NCI-H2029 treated with DMSO at 0.1 percent for 48 hours (cell line): ENCODE measurements at places on chromosomes 5 and 9.

- DNase-seq = no peak
Observed at GRCh38 chr5:39076757-39077728, 2.8 kb upstream of the RICTOR start.

DNA sequence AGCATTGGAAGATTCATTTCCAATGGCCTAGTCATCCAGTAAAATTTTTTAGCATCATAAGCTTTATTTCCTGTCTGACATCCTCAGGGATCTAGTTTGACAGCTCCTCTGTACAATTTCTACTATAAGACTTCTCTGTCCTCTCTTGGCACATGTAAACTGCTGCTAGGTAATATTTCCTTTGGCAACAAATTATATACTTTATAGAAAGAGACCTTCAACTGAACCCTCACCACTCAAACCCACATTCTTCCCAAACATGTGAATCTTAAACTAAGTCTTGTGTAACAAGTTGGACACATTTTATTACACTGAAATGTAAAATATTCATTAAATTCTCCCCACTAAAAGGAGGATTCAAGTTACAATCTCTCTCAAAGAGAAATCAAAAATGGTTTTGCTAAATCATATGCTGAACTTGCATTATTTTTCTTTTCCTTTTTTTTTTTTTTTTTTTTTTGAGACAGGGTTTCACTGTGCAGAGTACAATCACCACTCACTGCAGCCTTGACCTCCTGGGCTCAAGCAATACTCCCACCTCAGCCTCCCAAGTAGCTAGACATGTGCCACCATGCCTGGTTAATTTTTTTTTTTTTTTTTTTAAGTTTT, 36.9 kb downstream of the SCAI start:
- DNase-seq = no peak

DNA sequence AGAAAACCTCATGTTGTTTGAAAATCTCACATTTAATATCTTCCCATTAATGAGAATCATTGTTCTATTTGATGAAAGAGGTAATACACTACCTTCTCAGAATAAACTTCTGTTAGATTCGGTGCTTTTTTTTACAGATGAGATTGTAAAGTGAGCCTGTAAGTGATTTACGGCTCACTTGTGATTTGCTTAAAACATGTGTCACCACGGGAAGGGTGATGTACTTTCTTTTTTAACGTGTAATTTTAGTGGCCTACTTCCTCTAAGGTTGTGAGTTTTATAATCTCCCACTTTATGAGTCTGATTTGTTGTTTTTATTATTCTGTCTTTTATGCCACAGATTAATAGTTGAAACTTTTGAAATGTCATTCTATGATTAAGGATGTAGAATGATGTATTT, 15.9 kb downstream of the ANXA1 start:
- DNase-seq = no peak

- DNase-seq = no peak
Observed at GRCh38 chr9:108854094-108854493, 1.7 kb downstream of the ACTL7B start.

- DNase-seq = no peak
Observed at GRCh38 chr5:74355041-74355824, 285.3 kb downstream of the ENC1 start.

- DNase-seq = no peak
Observed at GRCh38 chr5:149415066-149415967, 36.2 kb upstream of the IL17B start.

- DNase-seq = no peak
Observed at GRCh38 chr5:93430673-93431199, 150.3 kb downstream of the NR2F1-AS1 start.

- DNase-seq = no peak
Observed at GRCh38 chr5:107306594-107306993, 364.1 kb downstream of the EFNA5 start.

DNA sequence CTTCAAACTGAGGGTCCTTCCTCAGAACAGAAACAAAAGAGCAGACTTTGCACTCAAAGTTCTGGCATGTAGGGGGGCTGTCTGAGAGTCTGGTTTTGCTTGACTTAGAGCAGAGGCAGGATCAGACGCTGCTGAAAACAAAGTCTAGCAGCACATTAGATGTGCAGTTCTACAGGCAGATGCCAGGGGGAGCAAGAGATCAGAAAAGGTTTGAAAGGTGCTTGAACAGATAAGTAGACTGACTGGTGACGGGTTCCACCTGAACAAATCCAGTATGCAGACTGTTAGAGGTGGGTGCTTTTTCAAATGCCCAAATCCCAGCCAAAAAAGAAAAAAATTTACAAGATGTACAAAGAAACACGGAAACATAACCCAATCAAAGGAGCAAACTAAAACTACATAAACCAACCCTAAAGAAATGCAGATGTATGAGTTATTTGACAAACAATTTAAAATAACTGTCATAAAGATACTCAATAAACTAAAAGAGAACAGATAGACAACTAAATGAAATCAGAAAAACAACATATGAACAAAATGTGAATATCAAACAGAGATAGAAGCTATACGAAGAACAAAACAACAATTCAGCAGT, 194.7 kb upstream of the FREM1 start:
- peak; percentile 20 for DNase-seq

- no peak for DNase-seq
Observed at GRCh38 chr5:126810596-126811380, 33.9 kb downstream of the LMNB1 start.

DNA sequence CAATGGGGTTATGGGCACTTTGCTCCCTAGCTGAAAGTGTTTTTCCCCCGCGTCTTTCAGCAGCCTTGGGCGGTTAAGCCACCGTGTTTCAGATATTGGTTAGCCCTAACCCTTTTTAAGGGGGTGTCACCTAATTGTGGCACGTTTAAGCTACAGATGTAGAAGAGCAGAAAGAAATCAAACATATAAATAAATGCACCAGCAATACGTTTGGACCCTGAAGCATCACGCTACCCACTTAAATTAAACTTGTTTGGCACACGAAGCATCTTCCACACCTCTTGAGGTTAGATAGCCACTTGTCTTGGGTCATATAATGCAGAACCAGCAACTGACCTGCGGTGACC, 768 bp downstream of the YTHDC2 start:
- DNase-seq = no peak

DNA sequence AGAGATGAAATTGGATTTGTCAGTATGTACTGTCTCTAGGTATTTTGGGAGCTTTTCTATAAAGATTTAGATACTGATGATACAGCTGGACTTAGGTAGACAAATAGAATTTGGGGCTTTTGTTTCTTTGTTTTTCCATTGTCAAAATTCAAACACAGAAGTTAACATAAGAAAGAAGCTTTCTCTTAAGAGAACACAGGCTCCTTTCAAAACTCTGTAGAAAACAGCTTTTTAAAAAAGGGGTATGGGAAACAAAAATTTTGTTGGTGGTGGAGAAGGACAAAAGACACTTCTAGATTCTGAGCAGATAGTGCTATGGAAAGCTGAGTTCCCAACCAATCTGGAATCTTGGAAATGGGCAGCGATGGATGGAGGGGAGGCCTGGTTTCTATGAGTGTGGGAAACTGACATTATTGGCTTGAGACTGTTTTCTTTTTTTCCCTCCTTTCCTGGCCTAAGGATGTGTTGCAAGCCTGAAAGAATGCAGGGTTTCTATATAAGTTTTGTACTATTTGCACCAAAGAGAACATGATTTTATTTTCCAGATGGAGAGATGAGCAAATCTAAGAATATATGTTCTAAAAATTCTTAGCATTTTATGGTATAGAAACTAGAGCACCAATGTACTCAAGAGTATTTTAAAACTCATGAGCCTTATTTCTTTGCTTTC, 240.0 kb downstream of the PRR16 start:
- no peak for DNase-seq

- DNase-seq = no peak
Observed at GRCh38 chr9:93702261-93702660, 125.9 kb downstream of the PHF2 start.

DNA sequence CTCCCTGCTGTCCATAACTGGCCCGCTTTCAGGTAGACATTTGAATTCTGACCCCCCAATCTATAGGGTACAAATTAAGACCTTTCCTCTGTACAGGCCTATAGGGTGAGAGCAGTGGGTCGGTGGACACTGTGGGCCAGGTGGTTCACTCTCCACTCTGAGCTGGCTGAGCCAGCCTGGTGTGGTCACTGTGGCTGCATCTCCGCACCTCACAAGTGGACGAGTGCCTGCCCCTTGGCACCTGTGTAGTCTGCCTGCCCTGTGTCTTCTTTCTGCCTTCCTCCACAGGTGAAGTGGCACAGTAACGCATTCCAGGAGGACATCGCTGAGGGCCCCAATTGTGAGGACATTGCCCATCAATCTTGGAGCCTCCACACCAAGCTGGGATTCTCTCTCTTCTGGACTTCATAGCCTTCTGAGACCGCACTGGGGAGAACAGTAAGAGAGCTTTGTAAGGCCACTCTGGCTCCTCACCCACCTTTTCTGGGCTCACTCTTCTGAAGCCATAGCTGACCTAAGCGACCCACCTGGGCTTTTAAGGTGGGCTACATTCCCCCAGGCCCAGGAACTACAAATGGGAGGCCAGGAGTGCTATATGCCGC, 33.5 kb upstream of the JADE2 start:
- no peak for DNase-seq

DNA sequence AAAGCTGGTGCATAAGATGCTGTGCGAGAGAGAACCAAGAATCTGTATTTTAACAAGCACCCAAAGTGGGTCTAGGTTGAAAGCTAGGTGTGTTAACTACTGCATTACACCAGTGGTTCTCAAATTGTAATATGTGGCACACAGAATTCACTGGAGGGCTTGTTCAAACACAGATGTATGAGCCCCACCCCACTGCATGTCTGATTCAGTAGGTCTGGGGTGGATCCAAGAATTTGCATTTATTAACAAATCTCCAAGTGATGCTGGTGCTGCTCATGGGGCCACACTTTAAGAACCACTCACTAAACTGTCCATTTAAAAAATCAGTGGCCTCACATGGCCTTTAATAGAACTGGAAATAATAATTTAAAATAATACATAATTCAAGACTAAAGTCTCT, 40.4 kb downstream of the LPAR1 start:
- no peak for DNase-seq

DNA sequence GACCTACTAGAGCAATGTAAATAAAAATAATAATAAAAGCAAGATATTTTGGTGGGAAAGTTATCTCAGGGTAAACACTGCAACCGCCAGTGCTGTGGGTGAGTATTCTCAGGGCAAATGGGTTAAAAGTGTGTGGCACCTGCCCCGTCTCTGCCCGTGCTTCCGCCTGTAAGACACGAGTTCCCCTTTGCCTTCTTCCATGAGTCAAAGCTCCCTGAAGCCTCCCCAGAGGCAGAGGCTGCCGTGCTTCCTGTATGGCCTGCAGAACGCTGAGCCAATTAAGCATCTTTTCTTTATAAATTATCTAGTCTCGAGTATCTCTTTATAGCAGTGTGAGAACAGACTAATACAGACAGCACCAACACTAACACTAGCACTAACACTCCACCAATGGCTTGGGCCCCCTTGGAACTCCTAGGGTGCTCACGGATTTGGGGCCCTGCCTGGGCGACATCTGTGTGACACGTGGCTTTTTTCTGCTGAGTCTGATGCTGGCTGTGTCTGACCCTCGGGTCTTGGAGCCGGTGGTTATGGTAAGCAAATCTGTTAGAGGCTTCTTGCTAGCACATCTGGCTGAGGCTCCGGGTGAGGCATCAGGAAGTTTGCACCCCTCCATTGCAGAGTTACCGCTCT, 10.6 kb downstream of the PLEKHG4B start:
- no peak for DNase-seq

- DNase-seq = no peak
Observed at GRCh38 chr5:51988634-51989033, 605.4 kb downstream of the ISL1 start.

GRCh38 chr5:24385070-24385469, 259.7 kb downstream of the CDH10 start:
- DNase-seq = no peak

- no peak for DNase-seq
Observed at GRCh38 chr5:67897431-67897830, 318.1 kb upstream of the PIK3R1 start.

- peak; percentile 56 for DNase-seq
Observed at GRCh38 chr9:31355965-31356364, 1028.5 kb upstream of the ACO1 start.

GRCh38 chr5:3364941-3365340, 230.7 kb upstream of the IRX1 start:
- no peak for DNase-seq

DNA sequence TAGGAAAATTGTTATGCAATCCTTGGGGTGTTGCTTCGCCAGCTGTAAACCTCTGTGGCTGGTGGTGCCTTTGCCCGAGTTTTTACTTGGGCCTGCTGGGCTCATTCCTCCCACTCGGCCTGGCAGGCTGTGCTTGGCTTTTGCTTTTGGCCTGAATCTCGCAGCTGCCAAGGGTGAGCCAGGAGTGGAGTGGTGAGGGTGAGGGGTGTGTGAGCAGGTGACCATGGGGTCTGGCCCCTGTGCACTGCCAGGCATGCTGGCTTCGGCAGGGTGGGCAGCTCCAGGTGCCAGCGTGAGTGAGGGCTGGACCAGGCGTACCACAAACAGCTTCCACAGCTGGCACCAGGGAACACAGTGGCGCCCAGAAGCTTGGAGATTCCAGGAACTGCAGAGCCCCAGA, 12.6 kb upstream of the DHFR start:
- no peak for DNase-seq

GRCh38 chr5:154356020-154356655, 89.7 kb upstream of the SAP30L start:
- no peak for DNase-seq

- DNase-seq = no peak
Observed at GRCh38 chr5:7868427-7868772, 431 bp downstream of the FASTKD3 start.

DNA sequence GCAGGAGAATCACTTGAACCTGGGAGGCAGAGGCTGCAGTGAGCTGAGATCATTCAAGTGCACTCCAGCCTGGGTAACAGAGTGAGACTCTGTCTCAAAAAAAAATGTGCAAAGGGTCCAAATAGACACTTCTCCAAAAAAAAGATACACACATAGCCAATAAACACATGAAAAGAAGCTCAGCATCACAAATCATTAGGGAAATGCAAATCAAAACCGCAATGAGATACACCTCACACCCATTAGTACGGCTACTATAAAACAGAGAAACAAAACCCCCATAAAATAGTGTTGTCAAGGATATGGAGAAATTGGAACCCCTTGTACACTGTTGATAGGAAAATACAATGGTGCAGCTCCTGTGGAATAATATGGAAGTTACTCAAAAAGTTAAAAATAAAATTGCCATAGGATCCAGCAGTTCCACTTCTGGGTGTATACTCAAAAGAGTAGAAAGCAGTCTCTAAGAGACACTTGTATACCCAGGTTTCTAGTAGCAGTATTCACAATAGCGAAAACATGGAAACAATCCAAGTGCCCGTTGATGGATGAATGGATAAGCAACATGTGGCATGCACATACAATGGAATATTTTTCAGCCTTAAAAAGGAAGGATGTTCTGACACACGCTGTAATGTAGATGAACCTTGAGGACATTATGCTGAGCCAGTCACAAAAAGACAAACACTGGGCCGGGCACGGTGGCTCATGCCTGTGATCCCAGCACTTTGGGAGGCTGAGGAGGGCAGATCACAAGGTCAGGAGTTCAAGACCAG, 57.2 kb upstream of the PPARGC1B start:
- peak; percentile 83 for DNase-seq

DNA sequence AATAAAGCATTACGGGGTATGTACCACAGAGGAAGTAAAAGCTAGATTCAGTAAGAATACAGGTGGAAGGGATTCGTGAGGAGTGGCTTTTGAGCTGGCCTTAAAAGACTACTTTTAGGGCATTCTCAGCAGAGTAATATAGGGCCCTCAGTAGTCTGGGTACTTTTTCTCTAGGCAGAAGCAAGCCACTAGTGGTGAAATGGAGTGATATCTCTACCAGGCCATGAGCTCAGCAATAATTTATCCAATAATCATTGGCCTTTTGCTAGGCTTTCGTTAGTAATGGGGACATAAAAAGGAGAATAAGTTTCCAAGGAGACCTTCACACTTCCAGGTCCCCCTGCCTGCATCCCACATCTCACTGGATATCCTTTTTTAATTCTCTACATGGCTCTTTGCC, 1.7 kb downstream of the POLR3G start:
- no peak for DNase-seq
